ENCODE measurements at places on chromosomes 11 and 22.

DNA sequence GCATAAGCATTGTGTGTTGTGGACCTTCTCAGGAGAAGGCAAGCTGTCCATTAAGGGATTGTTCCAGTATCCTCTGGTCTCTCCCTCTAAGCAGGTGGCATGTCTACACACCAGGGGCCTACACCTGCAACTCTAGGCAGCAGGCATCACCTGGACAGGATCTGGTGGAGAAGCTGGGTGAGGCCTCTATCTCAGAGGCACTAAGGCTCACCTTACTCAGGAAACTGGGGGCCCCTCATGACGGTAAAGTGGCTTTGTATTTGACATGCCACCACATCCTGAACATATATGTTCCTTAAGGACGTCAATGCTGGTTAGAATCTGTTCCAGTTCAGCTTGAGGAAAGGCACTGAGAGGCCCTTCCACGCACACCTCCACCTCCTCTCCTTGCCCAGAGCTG, 891.3 kb downstream of the OPCML start:
- no peak for DNase-seq

DNA sequence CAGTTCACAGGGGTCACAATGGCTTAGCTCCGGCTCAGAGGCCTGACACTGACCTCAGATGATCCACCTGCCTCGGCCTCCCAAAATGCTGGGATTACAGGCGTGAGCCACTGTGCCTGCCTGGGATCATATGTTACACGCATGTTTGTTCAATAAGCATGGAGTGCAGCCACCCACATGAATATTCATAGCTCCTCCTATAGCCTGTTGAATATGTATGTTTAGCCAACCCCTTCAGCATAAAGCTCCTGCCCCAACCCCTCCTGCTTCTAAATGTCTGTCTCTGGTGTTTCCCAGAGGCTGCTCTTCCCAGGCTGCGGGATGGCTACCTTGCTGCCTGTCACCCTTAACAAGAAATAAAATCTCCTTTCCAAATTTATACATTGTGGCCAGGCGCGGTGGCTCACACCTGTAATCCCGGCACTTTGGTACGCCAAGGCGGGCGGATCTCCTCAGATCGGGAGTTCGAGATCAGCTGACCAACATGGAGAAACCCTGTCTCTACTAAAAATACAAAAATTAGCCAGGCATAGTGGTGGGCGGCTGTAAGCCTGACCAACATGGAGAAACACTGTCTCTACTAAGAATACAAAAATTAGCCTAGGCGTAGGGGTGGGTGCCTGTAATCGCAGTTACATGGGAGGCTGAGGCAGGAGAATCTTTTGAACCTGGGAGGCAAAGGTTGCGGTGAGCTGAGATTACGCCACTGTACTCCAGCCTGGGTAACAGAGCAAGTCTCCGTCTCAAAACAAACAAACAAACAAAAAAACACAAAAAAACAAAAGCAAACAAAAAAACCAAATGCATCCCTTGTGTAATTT, 1.1 kb upstream of the APOBEC3F start:
- no peak for DNase-seq

GRCh38 chr11:70255477-70256116, 14.9 kb upstream of the PPFIA1 start:
- no peak for DNase-seq

DNA sequence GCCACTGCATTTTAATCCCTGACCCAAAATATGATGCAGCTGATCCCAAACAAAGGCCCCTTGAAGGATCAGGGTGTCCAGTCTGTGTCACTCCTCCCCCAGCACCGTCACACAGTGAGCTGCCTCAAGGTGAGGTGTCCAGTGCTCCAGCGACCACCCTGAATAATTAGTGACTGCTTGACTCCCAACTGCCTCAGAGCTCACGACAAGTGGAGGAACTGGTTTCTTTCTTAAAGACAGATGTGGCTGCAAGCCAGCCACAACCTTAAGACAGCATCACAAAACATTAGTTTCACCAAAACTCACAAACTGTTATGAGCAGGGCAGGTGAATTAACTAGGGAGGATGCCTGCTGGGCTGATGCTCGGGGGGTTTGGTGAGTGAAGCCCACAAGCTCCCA, 74.6 kb downstream of the PIWIL3 start:
- DNase-seq = no peak

DNA sequence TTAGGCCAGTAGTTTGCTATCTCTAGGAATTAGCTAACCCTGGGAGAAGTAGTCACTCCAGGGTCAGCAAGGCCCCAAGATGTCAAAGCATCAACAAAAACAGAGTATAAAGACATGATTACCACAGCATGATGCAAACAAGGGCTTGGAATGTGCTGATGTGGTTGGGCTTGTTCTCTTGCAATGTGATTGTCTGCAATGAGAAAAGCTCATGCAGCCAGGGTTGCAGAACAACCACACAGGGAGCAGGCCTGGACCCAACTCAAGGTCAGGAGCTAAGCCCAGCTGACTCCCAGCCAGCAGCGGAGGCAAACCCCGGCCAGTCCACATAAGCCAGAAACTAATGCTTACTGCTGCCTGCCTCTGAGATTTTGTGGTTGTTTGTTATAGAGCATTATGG, 132.4 kb upstream of the ZC3H12C start:
- no peak for DNase-seq

DNA sequence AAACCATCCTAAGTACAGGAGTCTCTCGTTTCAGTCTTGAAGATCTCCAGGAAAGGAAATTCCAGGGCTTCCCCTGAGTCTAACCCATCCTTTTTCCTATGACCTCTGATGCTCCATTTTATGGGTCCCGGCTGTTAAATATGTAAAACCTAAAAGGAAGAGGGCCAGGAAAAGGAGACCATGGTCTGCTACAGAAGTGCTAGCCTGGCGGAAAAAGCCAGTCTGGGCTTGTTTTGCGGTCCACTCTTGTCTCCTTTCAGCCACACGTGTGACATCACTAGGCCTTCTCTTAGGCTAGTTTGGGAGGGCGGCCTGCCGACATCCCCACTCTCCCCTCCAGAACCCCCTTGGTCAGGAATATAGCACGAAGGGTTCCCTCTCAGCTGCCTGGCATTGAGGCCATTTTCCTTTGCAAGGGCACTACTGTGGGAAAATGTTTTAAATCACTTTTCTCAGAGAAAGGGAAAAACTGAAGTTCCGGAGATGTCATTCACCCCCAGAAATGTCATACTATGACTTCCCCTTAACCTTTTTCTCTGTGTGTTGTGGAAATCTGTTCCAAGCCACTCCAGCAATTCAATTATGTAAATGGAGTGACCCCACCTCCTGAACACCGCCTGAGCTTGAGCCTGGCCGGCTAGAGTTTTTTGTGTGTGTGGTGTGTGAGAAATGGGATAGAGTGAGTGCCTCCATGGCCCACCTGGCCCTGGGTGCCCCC, 86.9 kb downstream of the UBASH3B start:
- no peak for DNase-seq

- no peak for DNase-seq
These were observed 780.9 kb downstream of the BRD1 start for GRCh38 chr22:49046546-49047361.

GRCh38 chr22:29704528-29705285, 15.1 kb upstream of the CABP7 start:
- DNase-seq = no peak

DNA sequence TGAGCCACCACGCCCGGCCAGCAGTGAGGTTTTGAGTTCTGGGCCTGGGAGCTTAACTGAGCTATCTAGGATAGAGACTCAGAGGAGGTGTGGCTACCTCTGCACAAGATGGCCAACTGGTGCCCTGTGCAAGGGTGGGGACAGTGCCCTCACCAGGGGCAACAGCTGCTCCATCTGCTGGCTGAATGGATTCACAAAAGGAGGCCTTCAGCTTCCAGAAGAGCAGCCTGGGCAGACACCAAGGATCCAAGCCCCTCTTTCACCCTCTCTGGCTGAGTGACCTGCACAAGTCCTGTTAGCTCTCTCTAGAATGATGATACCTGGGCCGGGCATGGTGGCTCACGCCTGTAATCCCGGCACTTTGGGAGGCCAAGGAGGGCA, 33.5 kb upstream of the BAIAP2L2 start:
- DNase-seq = no peak

DNA sequence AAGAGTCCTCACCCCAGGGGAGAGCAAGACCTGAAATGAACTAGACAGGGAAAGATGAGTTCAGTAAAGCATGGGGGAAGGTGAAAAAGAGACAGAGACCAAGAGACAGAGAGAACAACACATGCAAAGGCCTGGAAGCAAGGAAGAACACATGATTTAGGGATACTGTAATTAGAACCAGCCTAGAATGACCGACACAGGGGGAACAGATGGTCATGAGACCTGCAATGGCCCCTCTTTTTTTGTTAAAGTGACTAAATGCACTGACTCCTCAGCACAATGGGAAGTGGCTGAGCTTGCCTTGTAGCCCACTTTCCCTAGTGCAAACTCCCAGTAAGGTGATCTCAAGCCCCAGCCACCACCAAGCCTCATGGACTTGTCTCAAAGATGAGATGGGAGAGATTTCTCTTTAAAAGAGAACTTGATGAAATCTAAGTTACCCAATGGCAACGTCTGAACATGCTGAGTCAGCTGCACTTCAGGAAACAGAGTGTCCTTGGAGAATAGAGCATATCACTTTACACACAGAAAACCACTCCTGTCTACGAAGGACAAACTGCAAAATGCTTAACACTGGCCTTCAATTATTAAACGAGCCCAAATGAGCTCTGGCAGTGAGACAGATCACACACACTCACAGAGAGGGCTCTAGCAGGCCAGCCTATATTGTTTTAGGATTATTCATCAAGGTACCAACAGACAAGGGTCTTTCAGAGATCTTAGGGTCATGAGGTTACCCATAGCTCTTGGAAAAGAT, 91.0 kb downstream of the SERGEF start:
- no peak for DNase-seq

DNA sequence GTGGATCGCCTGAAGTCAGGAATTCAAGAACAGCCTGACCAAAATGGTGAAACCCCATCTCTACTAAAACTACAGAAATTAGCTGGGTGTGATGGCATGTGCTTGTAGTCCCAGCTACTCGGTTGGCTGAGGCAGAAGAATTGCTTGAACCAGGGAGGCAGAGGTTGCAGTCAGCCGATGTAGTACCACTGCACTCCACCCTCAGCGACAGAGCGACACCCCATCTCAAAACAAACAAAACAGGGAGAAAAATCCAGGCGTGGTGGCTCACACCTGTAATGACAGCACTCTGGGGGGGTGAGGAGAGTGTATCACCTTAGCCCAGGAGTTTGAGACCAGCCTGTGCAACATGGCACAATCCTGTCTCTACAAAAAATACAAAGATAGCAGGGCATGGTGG, 802.3 kb upstream of the ARHGAP42 start:
- DNase-seq = no peak

DNA sequence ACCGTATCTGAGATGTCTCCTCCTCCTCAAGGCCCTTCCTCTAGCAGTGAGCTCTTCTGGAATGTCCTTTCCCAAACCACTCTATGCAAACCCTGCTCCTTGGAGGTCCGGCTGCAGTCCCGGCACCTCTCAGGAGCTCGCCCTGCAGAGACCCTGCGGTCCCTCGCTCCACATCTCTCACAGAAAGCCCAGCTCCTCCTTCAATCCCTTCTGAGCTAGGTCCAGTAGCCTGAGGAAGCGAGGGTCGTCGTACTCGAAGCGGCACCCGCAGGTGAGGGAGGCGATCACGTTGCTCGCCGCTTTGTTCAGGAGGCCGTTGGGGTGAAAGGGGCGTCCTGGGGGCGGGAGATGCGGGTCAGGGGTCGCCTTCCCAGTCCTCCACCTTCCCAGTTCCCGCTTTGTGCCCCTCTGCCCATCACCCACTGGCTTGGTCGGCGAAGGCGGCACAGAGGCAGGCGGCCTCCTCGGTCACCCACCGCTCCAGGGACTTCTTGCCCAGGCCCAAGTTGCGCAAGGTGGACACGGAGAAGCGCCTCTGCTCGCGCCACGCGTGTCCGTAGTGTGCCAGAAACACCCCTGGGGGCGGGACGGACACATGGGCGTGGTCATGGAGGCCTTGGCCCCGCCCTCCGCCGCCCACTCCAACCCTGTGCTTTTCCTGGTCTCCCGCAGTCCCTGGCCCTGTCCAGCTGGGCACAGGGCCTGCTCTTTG, 21.5 kb upstream of the CYP2D6 start:
- no peak for DNase-seq

- no peak for DNase-seq
These were observed 35.5 kb downstream of the RPL27A start for GRCh38 chr11:8717876-8718753.

- no peak for DNase-seq
These were observed 79.0 kb downstream of the APIP start for GRCh38 chr11:34836958-34837856.

DNA sequence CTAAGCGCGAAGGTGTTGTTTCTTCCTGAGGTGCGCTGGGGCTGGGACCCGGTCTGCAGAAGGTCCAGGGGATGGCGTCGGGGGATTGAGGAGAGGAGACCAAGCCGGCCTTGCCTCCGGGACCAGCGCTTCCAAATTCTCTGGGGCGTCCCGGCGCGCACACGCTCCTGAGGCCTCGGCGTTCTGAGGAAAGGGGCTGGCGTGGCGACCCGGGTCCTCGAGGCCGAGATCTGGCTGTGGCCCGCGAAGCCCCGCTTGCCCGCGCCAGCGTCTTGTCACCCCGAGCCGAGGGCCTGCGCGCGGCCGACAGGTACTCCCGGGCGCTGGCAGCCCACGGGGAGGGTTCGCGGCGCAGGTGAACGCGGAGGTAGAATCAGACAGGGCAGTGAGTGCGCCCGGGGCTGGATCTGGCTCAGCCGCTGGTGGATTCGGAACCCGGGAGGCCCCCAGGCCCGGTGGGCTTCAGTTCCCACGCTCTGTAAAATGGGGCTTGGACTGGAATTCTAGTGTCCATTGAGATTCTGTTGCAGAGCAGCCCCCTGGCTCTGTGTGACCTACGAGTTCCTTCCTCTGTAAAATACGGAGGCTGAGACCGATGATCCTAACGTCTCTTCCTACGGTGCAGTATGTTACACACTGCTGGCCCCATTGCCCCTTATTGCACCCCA, 14.7 kb downstream of the SSH3 start:
- DNase-seq = no peak

GRCh38 chr11:72927380-72927779, 113.2 kb downstream of the ATG16L2 start:
- no peak for DNase-seq

- DNase-seq = no peak
These were observed 23.1 kb downstream of the MRGPRG start for GRCh38 chr11:3195251-3196160.

DNA sequence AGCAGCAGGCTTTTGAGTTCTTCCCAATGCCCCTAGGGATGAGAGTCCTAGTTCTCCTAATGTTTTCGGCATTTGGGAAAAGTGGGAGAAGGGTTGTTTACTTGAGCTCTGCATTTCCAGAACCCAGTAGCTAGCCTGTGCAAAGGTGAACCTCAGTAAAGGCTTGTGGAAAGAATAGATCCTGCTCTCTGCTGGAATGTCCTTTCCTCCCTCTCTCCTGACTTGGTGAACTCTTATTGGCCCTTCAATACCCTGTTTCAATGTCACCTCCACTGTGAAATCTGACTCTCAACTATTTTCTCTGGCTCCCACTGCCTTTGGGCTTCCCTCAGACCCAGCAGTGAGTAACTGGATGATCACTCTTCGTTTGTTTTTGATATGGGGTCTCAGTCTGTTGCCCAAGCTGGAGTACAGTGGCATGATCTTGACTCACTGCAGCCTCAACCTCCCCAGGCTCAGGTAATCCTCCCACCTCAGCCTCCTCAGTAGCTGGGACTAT, 2.4 kb upstream of the UVRAG start:
- DNase-seq = no peak

- no peak for DNase-seq
These were observed 101.1 kb upstream of the GALNT18 start for GRCh38 chr11:11722861-11723260.

GRCh38 chr11:100961633-100962032, 168.0 kb downstream of the PGR start:
- DNase-seq = no peak

- no peak for DNase-seq
These were observed 4.9 kb upstream of the KRTAP5-1 start for GRCh38 chr11:1589996-1590395.

GRCh38 chr11:57513452-57513795, 2.1 kb downstream of the SLC43A1 start:
- DNase-seq = no peak
